PC-9 (cell line): ENCODE measurements at places on chromosomes 12 and 14.

- no peak overlapping the region for H3K27ac ChIP-seq
- peaks cover 27% of the 10 kb centered on the region; the same call in 1 of the 2 replicates for H3K27me3 ChIP-seq
- no peak overlapping the region for H3K4me3 ChIP-seq
- no peak for DNase-seq
- no peaks in the 10 kb centered on the region for H3K4me1 ChIP-seq
- H3K36me3 ChIP-seq, result no peaks in the 10 kb centered on the region
These were observed 13.5 kb downstream of the TCL1A start for GRCh38 chr14:95700221-95700976.

DNA sequence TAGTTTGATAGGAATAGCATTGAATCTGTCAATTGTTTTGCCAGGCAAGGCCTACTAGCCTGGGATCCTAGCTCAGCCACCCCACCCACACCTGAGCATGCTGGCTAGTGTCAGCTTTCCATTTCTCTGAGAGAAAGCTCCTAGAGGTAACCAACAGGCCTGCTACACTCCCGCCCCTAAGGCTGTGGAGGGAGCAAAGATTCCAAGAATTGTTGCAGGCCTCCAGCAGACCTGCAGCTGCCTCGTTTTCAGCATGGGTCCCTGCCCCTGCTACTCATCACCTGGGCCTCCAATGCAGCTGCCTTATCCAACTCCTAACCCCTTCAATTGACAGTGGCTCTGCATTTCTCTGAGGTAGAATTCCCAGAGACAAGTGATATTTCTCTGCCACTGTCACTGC lies 852.4 kb upstream of the MDGA2 start:
- no peaks in the 10 kb centered on the region for H3K4me1 ChIP-seq
- H3K4me3 ChIP-seq, result no peak overlapping the region
- no peaks in the 10 kb centered on the region for H3K27me3 ChIP-seq
- H3K36me3 ChIP-seq, result no peaks in the 10 kb centered on the region

DNA sequence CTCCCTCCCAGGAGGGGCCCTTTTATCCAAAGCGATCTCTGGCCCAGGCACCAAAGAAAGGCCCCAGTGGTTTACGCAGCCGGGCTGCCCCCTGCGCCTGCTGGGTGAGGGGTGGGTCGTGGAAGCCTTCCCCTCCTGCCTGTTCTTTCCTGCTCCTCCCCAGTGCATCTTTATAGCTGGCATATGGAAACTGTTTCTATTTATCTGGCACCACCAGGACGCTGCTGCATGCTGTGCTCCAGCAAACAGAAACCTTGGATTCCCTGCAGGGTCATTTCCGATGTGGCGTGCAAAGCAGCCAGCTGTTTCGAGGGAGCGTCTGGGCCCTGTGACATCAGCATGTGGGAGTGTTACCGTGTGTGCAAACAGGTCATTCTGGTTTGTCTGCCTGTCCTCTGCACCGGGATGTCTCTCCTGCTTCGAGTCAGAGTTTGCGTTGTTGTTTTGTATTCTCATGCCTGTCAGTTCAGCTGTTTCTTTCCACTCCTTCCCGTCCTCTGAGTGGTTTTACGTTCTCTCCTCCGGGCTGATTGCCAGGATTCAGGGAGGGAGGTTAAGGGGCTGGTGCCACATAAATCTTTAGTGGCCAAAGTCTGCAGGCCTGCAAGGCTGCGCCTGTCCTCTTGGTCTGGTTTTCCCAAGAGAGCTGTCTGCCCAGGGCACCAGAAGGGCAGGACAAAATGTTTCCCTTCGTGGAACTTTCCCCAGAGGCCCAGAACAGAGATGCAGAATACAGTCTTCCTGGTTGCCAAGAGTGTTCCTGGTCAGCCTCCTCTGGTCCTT lies 24.6 kb downstream of the TPCN1 start:
- peak overlapping the region; percentile 83 for H3K27ac ChIP-seq
- no peaks in the 10 kb centered on the region for H3K27me3 ChIP-seq
- H3K4me1 ChIP-seq, result peaks cover 63% of the 10 kb centered on the region
- H3K4me3 ChIP-seq, result peak overlapping the region; percentile 24; the same call in 1 of the 2 replicates
- H3K36me3 ChIP-seq, result no peaks in the 10 kb centered on the region

DNA sequence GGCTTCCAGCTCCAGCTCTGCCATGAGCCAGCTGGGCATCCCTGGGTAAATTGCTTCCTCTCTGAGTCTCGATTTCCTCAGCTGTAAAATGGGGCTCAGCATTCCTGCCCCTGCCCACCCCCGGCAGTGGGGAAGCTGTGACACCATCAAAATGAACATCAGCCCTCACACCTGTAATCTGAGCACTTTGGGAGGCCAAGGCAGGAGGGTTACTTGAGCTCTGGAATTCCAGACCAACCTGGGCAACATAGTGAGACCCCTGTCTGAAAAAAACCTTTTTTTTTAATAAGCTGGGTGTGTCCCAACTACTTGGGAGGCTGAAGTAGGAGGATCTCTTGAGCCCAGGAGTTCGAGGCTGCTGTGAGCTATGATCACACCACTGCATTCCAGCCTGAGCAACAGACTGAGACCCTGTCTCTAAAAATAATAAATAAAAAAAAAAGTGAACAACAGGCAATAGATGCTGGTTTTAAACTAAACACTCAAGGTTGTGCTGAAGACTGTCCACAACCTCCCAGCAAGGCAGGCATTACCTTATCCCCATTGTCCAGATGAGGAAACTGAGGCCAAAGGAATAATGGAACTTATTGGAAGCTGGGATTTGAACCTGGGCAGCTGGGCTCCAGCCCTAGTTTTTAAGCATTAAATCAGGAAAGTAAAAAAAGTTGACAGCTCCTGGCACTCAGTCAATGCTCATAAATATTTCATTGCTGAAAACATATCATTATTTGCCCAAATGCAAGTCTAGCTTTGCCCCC lies 4.3 kb downstream of the TRPV4 start:
- H3K36me3 ChIP-seq, result no peaks in the 10 kb centered on the region
- no peaks in the 10 kb centered on the region for H3K4me1 ChIP-seq
- H3K27me3 ChIP-seq, result no peaks in the 10 kb centered on the region
- no peak for DNase-seq
- no peak overlapping the region for H3K4me3 ChIP-seq

- no peak overlapping the region for H3K27ac ChIP-seq
- H3K27me3 ChIP-seq, result no peaks in the 10 kb centered on the region
- H3K36me3 ChIP-seq, result no peaks in the 10 kb centered on the region
- H3K4me3 ChIP-seq, result no peak overlapping the region
These were observed 150.6 kb upstream of the HMGA2 start for GRCh38 chr12:65673732-65674131.
